ENCODE measurements at places on chromosomes 7 and 10.

DNA sequence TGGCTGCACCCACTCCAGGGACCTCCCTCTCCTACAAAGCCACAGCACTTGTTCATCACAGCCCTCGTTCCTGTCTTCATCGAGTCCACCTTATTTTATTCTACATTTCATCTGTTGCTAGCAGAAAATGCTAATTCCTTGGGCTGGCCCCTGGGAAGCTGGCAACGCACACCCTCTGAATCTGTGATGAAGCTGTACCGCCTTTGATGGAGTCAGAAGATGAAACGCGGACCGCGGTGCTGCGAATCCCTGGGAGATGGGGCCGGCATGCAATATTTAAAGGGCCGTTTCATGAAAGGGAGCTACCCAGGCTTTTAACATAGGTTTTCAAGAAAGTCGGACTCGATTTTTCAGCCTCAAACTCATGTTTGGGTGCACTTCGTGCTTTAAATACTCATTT, 88.5 kb downstream of the NPTX2 start:
- DNase-seq = no peak

GRCh38 chr7:142626420-142627035, 122.7 kb upstream of the PRSS1 start:
- DNase-seq = no peak

DNA sequence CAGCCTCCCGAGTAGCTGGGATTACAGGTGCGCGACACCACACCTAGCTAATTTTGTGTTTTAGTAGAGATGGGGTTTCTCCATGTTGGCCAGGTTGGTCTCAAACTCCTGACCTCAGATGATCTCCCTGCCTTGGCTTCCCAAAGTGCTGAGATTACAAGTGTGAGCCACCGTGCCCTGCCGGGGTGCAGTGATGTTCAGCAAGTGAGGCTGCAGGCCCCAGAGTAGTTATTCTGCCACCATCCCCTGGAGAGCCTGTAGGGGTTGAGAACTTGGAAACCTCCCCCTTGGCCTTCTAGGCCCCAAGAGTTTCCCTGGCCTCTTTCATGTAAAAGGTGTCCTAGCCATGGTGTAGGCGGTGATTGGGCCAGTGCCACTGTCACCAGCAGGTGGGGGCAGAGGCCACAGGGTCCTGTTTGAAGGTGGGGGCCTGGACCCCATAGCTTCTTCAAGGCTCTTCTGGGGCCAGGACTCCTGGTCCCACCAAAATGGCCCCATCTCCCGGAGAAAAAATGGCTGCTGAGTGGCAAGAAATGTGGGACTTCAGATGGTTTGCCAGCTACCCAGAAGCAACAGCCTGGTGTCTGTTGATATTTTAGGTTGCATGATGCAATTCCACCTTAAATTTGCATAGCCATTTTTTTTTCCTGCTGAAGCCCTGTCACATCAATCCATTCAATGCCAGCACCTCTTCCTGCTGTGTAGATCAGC, 25.5 kb upstream of the INMT start:
- DNase-seq = no peak

DNA sequence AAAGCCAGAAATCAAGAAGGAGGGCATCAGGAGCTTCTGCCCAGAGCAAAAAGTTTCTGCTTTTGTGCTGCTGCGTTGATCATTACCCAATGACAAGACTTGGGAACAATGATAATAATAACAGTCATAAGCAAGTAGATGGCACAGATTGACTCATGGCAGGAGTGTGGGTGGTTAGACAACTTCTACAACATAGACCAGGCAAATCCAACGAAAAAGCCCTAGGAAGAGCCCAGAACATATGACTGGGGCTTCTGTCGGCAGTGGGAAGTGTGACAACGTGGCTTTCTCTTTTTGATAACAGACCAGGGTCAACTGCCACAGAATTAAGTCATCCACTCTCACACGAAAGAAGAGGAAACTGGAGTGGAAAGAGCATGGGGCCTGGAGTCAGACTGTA, 85.4 kb upstream of the TRIL start:
- no peak for DNase-seq

DNA sequence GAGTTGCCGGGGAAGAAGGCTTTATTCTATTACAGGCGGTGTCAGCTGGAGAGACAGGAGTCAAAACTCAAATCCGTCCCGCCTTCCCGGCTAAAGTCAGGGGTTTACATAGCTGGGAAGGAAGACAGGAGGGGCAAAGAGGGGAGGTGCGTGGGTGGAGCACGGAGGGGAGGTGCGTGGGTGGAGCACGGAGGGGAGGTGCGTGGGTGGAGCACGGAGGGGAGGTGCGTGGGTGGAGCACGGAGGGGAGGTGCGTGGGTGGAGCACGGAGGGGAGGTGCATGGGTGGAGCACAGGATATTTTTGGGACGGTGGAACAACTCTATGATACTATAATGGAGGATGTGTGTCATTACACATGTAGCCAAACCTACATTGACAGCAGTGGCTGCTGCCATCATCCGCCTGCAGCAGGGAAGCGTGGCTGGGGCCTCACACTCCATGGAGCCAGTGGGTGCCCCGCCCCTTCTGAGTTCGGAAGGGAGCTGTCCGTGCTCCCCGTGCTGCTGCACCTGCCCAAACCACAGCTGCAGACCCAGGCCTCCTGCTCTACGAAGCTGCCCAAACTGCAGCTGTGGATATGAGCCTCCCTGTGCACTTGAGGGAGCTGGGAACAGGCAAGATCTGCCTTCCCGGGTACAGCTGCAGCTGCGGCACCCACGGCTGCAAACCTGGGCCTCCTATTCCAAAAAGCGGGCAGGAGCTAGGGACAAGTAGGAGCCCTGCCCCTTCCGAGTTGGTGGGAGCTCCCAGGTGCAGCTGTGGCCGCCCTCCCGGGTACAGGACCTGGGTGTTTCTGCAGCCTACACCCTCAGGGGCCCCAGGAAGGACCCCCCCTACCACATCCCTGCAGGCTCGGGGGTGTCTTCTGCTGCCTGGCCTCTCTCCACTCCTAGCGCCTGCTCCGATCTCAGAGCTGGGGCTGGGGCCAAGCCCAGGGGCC, 119.4 kb downstream of the DYNC2I1 start:
- no peak for DNase-seq

DNA sequence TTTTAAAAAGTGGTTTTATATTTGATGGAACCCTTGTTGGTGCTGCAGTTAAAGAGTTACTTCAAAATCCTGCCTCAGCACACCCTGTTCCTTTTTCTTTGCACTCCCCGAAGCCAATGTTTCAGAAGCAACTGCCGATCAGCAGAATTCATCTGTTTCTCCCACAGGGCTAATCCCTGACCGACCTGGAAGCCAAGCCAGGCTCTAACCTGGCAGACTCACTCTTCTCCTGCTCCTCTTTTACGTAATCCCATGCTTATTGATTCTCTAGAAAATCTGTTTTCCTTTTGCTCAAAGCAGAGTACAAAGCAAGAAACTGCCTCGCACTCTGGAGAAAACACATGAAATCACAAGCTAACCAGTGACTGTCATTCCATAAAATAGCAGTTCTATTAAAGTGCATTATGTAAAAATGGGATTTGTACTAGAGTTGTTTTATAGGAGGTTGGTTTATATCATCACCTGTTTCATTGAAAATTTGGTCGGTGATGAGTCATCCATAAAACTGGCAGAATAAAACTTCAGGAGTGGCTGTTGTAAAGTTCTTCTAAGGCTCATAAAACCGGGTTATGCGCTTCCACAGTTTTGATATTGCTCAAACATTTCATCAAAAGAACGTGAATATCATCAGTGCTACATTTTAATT, 99.9 kb downstream of the CNTNAP2 start:
- no peak for DNase-seq
